ENCODE measurements at places on chromosomes 6 and 20.

- DNase-seq: no peak
These were observed 1.7 kb downstream of the BNIP5 start for GRCh38 chr6:36334832-36335459.

- DNase-seq: no peak
These were observed 229.4 kb downstream of the TSHZ2 start for GRCh38 chr20:53201588-53201987.

GRCh38 chr20:8208226-8208625, 76.2 kb downstream of the PLCB1 start:
- DNase-seq: no peak

GRCh38 chr6:130725551-130725950, 101.7 kb upstream of the SMLR1 start:
- DNase-seq: no peak

DNA sequence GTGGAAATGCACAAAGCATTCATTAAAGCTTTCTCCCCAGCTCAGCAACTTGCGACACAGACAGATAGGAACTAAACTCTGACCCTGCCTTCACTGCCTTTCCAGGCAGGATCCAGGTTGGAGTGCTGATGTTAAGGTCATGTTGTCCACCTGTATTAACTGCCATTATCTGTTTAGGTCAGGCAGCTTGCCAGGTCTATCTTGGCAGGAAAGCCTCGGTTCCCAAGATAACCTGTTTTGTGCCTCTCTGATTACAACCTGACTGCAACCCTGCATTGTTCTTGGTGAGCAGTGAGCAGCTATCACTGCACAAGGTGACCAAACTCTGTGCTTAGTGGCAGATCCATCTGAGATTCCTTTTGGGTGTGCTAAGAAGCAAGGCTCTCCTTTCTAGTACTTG, 23.2 kb upstream of the ELOVL2 start:
- DNase-seq: no peak

DNA sequence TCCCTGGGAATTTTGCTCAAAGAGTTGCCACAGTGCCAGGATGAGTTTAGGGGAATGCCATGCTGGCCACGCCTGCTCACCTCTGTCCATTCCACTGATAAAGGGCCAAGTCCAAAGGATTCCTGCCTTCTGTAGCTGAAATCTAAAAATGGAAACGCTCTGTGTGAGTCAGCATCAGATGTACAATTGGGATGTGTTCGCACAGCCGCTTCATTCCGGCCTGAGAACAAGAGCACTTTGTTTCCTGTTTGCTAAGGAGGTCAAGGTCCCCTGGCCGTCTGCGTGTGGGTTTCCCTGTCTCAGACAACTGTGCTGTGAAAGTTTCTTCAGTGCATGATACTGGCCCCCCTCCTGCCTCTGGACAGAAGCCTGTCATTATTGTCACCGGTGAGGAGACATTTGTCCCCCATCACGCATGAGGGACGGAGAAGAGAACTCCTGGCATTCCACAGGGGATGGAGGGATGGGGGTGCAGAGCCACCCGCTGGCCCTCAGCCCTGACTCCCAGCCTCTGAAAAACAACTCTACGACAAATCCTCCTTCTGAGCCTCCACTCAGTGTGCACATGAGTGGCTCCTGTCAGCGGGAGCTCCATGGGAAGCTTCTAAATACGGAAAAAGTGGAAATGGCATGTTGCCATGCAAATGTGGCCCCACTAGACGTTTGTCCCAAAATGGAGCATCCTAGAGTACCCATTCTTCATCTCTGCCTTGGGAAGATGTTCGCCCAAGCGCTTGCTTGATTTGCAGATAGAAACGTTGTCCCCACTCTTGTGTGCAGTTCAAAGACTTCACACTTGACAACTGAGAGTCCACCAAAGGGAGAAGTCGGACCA, 143.5 kb upstream of the AFDN start:
- DNase-seq: no peak

DNA sequence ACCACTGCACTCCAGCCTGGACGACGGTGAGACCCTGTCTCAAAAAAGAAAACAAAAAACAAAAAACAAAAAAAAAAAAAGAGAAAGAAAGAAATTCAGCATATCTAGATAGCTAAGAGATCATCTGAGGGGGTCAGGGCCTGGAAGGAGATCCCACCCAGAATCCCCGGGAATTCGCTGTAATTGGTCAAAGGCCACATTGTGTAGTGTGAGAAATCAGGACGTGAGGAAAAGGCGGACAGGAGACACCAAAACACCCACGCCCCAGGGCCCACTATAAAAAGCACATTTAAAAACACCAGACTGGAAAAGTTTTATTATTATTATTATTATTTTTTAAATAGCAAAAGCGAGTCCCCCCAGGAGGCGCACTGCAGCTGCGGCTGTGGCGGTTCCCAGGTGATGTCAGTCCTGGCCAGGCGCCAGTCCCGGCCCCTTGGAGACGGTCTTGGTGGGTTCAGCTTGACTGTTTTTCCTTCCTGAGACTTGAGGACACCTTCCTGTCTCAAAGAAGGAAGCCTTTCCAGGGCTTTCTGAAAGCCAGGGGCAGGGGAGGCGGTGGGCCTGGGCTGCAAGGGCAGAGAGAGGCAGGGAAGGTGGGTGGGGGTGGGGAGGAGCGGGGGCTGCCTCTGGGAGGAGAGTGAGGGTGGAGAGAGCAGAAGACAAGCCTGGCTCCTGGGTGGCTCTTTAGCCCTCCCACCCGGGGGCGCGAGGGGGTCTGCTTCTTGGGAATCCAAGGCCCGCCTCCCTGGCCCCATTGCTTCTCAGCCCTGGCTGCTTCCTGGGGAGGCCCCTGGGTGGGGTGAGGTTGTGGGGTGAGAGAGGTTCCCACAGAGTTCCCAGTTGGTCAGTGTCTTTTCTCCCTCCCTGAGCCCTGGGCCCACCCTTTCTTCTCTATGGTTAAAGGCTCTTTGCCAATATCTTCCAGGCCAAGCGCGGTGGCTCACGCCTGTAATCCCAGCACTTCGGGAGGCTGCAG, 14.5 kb downstream of the TCF15 start:
- DNase-seq: no peak

GRCh38 chr6:34125939-34126338, 19.9 kb downstream of the GRM4 start:
- no peak for DNase-seq

- no peak for DNase-seq
These were observed 568.6 kb downstream of the HAO1 start for GRCh38 chr20:7371518-7372163.

- no peak for DNase-seq
These were observed 159.1 kb downstream of the TFAP2C start for GRCh38 chr20:56788041-56788670.

DNA sequence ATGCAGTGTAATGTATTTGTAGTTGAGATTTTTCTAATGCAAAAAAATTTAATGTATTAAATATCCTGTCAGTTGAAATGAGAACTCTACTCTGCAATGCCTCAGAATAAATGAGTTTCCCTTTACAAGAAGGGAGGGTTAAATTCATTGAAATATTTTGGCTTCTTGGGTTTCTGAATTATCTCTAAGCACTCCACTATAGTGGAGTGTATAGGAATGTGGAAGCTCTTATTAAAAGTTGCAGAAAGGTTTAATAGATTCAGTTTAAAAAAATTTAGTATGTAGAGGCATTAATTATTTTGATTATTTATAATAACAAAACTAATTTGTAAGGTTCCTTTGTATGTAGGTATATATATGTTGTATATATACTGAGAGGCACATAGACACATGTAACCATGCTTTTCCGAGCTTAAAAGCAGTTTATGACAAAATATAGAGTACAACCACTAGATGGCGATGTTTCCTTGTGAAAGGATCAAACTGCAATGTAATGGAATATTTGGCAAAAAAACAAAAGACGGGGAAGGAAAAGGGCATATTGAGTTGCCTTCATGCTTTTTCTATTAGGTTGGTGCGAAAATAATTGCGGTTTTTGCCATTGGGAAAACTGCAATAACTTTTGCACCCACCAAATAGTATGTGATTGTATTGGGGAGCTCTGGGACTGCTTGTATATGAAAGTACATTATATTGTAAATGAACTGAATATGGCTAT, 144.2 kb downstream of the MYO6 start:
- DNase-seq: no peak

GRCh38 chr6:41008011-41008410, 31.0 kb downstream of the UNC5CL start:
- no peak for DNase-seq

DNA sequence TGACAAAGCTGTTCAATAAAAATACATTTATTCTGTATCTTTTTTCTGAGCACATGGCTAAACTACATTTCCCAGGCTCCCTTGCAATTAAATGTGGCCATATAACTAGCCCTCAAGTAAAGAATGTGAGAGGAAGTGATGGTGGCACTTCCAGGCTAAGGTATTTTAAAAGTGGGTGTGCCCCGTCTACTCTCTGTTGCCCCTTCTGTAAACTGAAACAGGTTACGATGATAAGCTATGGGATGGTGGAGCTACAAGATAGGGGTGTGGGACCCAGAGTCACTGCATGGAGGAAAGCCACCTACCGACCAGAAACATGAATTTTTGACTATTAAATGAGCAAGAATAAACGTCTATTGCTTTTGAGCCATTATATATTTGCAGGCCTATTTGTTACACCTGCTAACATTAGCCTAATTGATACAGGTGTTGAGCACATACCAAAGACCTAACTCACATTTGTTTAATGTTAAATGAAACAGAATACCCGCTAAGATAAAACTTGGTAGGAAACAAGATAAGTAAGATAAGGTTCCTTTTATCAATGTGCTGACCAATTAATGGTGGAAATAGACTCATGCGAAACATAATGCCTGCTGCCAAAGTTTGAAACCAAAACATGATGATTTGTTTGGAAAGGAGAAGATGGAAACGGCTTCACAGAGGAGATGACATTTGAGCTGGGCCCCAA, 3.1 kb downstream of the FYN start:
- no peak for DNase-seq

DNA sequence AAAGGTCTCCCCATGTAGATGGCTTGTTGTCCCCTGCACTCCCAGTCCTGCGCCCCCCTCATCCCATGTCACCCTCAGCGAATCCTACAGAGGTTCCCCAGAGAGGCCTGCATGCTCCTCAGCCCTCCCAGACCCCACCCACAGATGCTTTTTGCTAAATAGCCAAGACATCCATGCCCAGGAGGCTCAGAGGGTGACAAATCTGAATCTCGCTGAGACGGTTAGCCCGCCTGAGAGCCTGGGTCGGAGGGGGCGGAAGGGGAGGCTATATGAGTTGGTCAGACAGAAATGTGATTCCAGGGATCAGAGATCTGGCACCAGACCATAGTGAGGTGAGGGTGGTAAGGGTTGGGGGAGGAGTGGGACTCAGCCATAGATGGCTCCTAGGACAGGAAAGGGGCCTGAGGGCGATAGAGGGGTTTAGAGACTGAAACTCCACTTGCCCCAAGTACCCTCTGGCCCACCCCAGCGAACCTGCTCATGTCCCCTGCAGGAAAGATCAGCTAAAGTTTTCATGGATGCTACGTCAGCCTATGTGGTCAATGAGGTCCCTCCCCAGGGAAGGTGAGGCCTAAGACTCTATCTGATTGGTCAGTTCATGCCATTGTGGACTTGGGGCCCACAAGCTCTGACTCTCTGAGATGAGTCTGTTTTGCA, 33.2 kb downstream of the TFEB start:
- DNase-seq: no peak

- DNase-seq: no peak
These were observed 8.6 kb downstream of the HS3ST5 start for GRCh38 chr6:114334237-114334636.

DNA sequence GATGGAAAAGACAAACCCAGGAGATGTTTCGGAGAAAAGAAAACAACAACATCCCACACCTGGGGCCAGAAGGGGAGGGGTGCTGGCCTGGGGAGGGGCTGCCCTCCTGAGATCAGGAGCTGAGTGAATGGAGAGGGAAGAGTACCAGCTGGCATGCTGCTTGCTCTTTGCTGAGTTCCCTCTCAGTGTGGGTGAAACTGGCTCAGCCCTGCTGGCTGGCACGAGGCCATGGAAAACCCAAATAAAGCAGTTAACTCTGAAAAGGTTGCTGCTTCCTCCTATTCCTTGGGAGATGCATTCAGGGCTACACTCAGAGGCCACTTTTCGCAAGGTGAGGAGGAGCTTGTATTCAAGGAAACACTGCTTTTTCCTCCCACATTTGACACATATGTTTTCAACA, 8.0 kb upstream of the KCNK16 start:
- DNase-seq: no peak

DNA sequence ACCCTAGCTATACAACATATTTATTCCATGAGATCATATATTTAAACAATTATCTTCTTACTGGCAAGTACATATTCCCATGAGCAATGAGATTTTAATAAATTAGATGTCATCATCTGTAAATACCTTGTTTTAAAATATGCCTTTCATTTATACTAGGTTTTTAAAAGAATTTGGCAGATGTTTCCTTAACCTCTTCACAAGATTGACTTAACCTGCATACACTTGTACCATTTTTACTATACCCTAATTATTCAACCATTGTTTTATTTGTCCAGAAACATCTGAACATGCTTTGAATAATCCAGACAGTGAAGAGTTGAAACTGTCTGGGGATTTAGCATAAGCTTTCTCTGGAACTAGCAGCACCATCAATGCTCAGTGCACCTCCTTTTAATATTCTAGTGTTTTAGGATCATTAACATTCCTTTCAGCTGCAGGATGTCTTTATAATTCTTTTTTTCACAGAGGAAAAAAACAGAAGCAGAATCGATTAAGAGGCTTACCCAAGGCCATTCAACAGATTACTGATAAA, 188.0 kb upstream of the TENT5A start:
- DNase-seq: no peak

- no peak for DNase-seq
These were observed 173.6 kb downstream of the ANKRD60 start for GRCh38 chr20:58054780-58055373.

GRCh38 chr6:131059486-131059885, 3.6 kb downstream of the EPB41L2 start:
- no peak for DNase-seq

DNA sequence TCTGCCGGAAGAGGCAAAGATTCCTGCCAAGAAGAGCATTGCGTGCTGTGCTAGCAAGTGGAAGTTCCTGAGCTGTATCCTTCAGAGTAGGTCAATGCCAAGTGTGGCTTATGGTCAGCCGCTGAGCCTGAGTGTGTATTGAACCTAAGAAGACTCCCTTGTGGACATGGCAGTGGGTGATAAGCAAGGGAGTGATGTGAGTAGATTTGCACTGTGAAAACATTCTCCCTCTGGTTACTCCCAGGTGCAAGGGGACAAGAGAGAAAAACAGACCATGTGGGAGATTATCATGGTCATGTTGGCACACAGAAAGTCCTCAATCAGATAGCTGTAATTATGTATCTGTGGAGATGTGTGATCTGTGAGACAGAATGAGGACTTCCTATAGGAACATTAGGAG, 6.1 kb upstream of the TMEM74B start:
- DNase-seq: no peak

DNA sequence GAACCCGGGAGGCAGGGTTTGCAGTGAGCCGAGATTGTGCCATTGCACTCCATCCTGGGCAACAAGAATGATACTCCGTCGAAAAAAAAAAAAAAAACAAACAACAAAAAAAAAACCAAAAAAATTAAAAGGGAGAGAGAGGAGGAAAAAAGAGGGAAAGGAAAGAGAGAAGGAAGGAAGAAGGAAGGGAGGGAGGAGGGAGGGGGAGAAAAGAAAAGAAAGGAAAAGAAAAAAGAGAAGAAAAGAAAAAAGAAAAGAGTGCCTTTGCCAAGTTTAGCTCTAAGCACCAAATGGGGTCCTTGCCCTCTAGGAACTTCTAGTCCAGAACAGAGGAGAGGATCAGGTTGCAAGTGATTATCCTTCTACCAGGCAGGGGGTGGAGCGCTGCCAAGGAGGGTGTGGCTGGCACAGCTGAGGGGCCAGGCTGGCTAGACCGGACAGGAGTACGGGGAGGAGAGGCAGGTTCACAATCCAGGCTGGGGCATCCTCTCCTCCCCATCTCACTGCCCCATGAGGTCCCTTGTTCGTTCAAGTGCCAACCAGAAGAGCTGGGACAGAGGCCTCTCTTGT, 19.1 kb downstream of the GNAS start:
- no peak for DNase-seq

GRCh38 chr6:130644175-130644574, 183.0 kb upstream of the SMLR1 start:
- no peak for DNase-seq
